ENCODE measurements at places on chromosomes 7 and 10. TPM values are rescaled to one million over a fixed set of nuclear protein-coding genes. Genes with fewer than 3 reads are reported as not detected.

The CNTNAP2 gene
- 0.82 TPM for total RNA-seq

The UPK3B gene
- total RNA-seq: 0.82 TPM

The VAX1 gene
- not detected for total RNA-seq

The GRID2IP gene
- not detected for total RNA-seq

The C7orf57 gene
- not detected for total RNA-seq

The HOXA1 gene
- total RNA-seq: 0.82 TPM

The C10orf67 gene
- not detected for total RNA-seq

The SYCE1 gene
- total RNA-seq: not detected

The TMEM236 gene
- total RNA-seq: 0.68 TPM

The CLDN3 gene
- not detected for total RNA-seq

The FGFR2 gene
- total RNA-seq: 113 TPM

The BAMBI gene
- total RNA-seq: 3.6 TPM

The FAM131B gene
- total RNA-seq: 6.4 TPM

The DLX6 gene
- not detected for total RNA-seq

The GIMAP8 gene
- 5.3 TPM for total RNA-seq

The GPR141 gene
- total RNA-seq: 1.2 TPM

The PAX4 gene
- total RNA-seq: not detected

The ATP6V1F gene
- 131 TPM for total RNA-seq

The RPEL1 gene
- not detected for total RNA-seq

The GCK gene
- total RNA-seq: not detected

The HTRA1 gene
- 133 TPM for total RNA-seq

The OIT3 gene
- total RNA-seq: not detected

The GSAP gene
- 21.7 TPM for total RNA-seq

The DYDC1 gene
- not detected for total RNA-seq

The FAM25A gene
- not detected for total RNA-seq

The RASSF4 gene
- total RNA-seq: 23.2 TPM

The ANKRD2 gene
- not detected for total RNA-seq

The MDFIC gene
- total RNA-seq: 53.2 TPM

The ANLN gene
- total RNA-seq: 4.6 TPM

The FAM237B gene
- total RNA-seq: not detected

The VWC2 gene
- total RNA-seq: under 0.01 TPM

The REPIN1 gene
- 56.3 TPM for total RNA-seq

The COL28A1 gene
- 11.8 TPM for total RNA-seq

The TM9SF3 gene
- 105 TPM for total RNA-seq

The TDRD1 gene
- total RNA-seq: 0.28 TPM

The LIPN gene
- total RNA-seq: not detected

The OPALIN gene
- not detected for total RNA-seq

The OR6V1 gene
- not detected for total RNA-seq

The CCDC172 gene
- total RNA-seq: not detected

The TCF7L2 gene
- total RNA-seq: 40.4 TPM

The SPDYE16 gene
- not detected for total RNA-seq

The SPAM1 gene
- total RNA-seq: not detected

The ZMIZ1 gene
- 49.3 TPM for total RNA-seq

The GRID1 gene
- 4.7 TPM for total RNA-seq

The PKD1L1 gene
- 0.55 TPM for total RNA-seq

The NPC1L1 gene
- total RNA-seq: 0.33 TPM

The TMEM26 gene
- total RNA-seq: 0.49 TPM

The EBF3 gene
- total RNA-seq: 8.9 TPM

The STK31 gene
- total RNA-seq: 0.16 TPM

Measured in sigmoid colon (tissue), 7 donors.